CD14-positive monocyte (primary cell): ENCODE measurements at places on chromosomes 12 and 14.
A peak's percentile ranks its signal among the peaks of the same experiment; 100 is the strongest.

- peak; percentile 50 for DNase-seq
These were observed 88.5 kb downstream of the MYRFL start for GRCh38 chr12:69913526-69913925.

GRCh38 chr12:55467836-55468235 lies 2.1 kb downstream of the OR6C70 start:
- DNase-seq, result no peak

DNA sequence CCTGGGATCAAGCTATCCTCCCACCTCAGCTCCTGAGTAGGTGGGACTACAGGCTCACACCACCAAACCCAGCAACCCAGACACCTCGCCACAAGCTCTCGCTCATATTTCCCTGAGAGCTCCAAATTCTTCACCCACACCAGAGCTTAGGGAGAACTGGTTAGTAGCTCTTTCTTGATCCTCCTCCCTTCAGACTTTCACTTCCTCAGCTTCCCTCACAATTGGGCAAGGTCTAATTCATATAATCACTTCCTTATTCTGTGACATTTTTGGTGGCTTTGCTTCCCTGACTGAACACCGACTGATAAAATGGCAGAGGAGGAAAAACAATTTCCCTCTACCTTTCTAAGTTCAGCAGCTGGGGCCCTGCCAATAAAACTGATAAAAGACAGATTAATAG lies 88.5 kb downstream of the GXYLT1 start:
- peak; percentile 81 for DNase-seq

GRCh38 chr12:14207905-14208551 lies 157.5 kb upstream of the ATF7IP start:
- no peak for DNase-seq

DNA sequence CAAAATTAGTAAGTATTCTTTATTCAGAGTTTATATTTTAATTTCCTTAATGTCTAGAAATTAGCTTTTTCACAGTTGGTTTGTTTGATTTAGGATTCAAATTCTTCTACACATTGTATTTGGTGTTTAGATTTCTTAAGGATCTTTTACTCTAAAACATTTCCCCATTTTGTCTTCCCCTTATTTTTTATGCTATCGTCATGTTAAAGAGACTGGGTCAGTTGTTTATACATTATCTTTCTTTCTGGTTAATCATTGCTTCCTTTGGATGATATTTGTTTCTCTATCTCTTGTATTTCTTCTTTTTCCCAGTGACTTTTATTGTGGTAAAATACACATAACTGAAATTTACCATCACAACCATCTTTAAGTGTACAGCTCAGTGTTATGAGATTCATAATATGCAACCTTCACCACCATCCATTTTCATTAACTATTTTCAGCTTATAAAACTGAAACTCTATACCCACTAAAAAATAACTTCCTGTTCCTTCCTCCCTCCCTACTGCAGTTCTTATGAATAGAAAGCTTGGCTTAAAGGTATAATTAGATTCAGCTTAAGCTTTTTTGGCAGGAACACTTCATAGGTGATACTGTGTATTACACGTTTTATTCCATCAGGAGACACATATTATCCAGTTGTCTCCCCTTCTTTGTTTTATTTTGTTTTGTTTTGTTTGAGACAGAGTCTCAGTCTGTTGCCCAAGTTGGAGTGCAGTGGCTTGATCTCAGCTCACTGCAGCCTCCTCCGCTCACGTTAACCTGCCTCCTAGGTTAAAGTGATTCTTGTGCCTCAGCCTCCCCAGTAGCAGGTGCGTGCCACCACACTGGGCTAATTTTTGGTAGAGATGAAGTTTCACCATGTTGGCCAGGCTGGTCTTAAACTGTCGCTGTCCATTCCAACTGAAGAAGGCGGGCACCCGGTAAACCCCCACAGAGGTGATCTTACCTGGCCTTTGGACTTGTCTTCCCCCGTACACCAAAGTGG lies 45.0 kb downstream of the NOPCHAP1 start:
- peak; percentile 12 for DNase-seq

GRCh38 chr12:1993871-1994371 lies 10.3 kb downstream of the DCP1B start:
- DNase-seq, result no peak

GRCh38 chr12:27505761-27506160 lies 18.2 kb upstream of the PPFIBP1 start:
- DNase-seq, result no peak

GRCh38 chr12:55934773-55935172 lies 3.8 kb downstream of the DGKA start:
- DNase-seq, result no peak

- DNase-seq, result no peak
These were observed 12.8 kb upstream of the HELB start for GRCh38 chr12:66289485-66289884.

GRCh38 chr14:44981198-44981597 lies 19.2 kb downstream of the TOGARAM1 start:
- DNase-seq, result no peak

- DNase-seq, result no peak
These were observed 183.0 kb downstream of the PAX9 start for GRCh38 chr14:36844443-36845195.

- no peak for DNase-seq
These were observed 98.6 kb downstream of the GPATCH2L start for GRCh38 chr14:76250302-76250701.

GRCh38 chr14:91100102-91100501 lies 13.8 kb upstream of the DGLUCY start:
- no peak for DNase-seq

DNA sequence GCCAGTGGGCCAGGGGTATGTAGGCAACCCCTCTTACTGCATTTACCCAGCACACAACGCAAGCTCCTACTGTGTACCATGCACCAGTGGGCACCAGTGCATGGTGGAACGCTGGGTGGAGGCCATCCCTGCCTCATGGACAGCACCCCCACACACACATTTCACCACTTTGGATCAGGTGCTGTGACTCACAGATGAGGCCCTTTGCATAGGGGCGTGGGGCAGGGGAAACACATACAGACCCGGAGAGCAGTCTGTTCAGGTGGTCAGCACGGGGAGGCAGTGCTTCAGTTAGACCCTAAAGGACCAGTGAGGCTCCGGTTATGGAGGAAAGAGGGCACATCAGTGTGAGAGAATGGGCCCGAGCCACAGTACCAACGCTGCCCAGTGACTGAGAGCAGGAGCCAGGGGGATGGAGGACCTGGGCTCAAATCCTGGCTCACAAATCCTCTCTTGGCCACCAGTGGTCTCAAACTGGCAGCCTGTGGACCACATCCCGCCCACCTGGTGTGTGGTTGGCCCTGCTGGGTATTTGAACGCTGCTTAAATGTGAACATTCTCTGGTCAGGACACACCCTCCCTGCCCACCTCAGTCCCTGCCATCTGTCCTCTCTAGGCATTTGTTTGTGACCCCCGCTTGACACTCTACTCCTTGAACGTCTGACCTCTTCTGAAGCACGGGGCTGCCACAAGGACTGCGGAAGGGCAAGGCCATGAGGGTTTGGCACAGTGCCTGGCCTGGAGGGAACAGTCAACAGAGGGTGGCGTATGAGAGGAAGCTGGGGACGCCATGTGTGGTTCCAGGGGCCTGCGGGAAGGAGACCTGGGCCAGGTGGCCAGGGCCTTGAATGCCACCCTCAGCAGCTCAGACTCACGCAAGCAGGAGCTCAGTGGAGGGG lies 46.7 kb downstream of the FAM222A start:
- peak; percentile 32 for DNase-seq

DNA sequence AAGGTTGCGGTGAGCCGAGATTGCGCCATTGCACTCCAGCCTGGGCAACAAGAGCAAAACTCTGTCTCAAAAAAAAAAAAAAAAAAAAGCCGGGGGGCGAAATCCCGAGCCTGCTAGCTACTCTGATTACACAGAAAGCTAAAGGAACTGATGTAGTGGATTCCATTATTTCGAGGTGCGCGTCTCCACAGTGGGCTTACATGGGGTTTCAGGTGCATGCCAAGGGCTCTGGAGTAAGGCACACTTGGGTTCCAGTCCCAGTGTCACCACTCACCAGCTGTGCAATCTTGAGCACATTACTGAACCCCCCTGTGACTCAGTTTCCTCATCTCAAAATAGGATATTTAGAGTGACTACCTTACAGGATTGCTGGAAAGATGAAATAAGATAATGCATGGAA lies 1.7 kb upstream of the RAB15 start:
- DNase-seq, result no peak

GRCh38 chr14:23300687-23301223 lies 1.9 kb downstream of the PPP1R3E start:
- DNase-seq, result peak; percentile 32

DNA sequence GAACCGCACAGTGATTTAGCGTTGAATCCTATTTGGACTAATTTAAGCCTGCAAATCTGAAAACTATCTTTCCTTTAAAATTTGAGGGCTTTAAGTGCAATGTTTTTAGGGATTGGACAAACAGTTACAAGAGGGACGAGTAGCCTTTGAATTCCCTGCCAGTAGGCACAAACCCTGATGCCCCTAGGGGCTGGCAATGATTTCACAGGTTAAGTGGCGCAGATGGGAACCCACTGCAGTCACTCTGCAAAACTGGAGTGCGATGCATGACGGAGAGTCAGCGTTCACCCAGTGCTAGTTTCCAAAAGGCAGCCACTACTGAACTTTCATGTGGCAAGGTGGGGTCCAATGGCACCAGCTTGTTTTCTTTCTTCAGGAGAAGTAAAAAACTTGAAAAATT lies 99.4 kb upstream of the FRMD6 start:
- DNase-seq, result no peak

GRCh38 chr12:99712281-99712680 lies 64.7 kb downstream of the GARIN6 start:
- no peak for DNase-seq

GRCh38 chr14:62117751-62118105 lies 355.5 kb downstream of the SNAPC1 start:
- no peak for DNase-seq

DNA sequence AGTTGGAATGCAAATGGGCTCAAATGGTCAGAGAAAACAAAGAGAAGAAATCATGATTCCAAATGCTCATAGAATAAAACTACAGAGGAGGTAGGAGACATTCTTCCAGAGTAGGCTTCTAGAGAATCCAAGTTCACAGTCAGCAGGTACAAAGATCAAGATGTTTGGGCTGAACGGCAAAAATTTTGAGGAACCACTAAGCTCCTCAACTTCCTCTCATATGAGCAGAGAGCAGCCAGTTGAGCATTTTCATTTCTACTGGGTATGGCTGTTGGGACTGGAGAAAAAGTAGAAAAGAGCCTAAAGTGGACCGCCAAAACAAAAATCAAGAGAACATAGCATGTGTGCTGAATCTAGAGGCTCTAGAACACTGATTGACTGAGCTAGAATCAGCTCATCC lies 73.8 kb upstream of the ARID2 start:
- no peak for DNase-seq

DNA sequence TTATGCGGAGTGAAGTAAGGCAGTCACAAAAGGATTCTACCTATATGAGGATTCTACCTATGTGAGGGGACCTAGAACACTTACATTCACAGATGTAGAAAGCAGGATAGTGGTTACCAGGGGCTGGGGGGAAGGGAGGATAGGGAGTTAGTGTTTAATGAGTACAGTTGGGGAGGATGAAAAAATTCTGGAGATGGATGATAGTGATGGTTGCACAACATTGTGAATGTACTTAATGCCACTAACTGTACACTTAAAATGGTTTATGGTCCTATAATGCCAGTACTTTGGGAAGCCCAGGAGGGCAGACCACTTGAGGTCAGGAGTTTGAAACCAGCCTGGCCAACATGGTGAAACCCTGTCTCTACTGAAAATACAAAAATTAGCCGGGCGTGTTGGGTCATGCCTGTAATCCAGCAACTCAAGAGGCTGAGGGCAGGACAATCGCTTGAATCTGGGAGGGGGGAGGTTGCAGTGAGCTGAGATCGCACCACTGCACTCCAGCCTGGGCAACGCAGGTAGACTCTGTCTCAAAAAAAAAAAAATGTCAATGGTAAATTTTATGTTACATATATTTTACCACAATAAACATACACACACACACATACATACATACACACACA lies 25.4 kb downstream of the SVOP start:
- no peak for DNase-seq

DNA sequence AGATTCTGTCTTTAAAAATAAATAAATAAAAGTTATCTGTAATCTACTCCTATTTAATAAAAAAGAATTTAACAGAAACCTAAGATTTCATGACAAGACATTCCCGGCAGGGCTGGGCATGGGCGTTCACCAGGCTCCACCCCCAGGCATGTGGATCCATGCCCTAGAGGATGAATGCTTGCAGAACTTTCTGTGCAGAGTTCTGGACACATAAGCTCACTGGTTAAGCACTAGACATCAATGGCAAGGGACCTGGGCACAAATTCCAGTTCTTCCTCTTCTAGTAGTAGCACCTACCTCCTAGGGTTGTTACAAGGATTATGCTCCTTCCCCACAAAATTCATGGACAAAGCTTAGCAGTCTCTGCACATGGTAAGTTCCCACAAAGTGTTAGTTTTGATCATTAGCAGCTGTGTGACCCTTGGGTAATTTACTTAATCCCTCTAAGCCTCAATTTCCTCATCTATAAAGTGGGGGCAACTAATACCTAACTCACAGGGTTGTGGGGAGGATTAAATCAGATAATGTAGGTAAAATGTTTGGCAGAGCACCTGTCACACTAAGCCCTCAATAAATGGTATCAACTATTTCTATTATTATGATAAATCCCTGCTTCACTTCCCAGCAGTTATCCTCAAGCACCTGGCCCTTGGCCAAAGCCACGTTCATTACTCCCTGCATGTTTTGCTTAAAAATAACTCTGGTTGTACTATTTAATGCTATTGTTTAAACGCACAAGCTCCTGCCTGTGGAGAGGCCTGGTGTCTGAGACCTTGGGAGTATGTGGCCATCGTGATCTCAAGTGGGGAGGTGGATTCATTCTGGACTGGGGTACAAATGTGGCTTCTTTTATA lies 9.8 kb downstream of the GALNT6 start:
- no peak for DNase-seq

DNA sequence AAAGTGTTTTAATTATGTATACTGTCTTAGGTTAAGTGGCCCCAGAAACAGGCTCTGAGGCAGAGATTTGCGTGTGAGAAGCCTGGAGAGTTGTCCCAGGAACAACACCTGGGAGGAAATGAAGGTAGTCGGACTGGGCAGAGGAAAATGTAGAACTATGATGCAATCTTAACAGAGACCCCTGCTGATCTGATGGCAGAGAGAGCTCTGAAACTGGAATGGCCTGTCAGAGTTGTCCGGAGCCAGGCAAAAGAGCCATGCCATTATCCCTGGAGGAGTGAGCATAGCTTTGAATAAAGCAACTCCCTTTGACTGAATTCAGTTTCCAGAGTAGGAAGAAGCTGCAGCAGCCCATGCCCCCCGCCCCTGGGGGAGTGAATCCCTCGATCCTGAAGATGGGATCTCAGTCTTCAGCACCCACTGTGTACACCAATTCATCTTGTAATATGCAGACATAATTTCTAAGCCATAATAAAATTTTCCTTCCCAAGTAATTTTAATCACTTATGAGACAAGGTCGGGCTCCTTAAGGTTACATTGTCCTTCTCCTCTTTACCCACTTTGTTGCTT lies 264.8 kb downstream of the PDZRN4 start:
- no peak for DNase-seq

- DNase-seq, result no peak
These were observed 13.9 kb upstream of the HDAC7 start for GRCh38 chr12:47833591-47834012.
